SK-N-SH (cell line): ENCODE measurements at places on chromosomes 7 and 10. TPM values are rescaled to one million over a fixed set of nuclear protein-coding genes. Genes with fewer than 3 reads are reported as not detected.
A peak's percentile ranks its signal among the peaks of the same experiment; 100 is the strongest.

DNA sequence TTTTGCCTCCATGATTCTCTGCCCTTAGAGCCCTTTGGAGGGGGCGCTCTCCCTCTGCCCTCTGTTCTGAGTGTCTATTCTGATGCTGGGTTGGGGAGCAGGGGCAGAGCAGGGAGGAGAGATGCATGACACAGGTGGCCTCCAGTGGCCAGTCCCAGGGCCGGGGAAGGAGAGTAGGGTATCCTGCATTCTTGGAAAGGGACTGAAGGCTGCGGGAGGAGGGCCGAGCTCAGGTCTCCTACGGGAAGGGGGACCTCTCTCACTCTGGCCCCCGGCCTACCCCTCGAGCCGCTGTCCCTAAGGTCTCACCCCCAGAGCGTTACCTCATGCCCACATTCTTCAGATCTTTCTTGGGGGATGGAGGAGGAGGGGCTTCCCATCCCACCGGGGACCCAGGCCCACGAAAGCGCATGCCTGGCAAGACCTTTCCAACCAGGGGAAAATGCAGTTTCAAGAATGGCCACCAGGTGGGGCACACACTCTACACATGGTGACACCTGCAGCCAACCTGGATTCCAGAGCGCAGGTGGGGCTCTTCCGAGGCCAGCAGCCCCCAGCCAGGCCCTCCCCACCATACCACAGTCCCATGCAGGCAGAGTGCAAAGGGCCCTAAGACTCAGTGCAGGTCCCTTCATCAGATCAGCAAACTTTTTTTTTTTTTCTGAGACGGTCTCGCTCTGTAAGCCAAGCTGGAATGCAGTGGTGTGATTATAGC, 86.4 kb downstream of the MYL10 start:
- peak; percentile 85 for DNase-seq

GRCh38 chr7:100192969-100193368, 15.3 kb downstream of the STAG3 start:
- DNase-seq = no peak

Gene IFIT2
- 0.99 and 1.2 TPM in 2 replicates for polyA plus RNA-seq

- no peak for DNase-seq
Measured at GRCh38 chr10:132477398-132478340, 59.9 kb upstream of the INPP5A start.

Gene TMEM184A
- 1.5 and 1.8 TPM in 2 replicates for polyA plus RNA-seq

Gene RELN
- 0.02 and 0.06 TPM in 2 replicates for polyA plus RNA-seq

- no peak for DNase-seq
Measured at GRCh38 chr7:4076701-4077294, 605.3 kb upstream of the FOXK1 start.

GRCh38 chr7:144854839-144855424, 19.1 kb upstream of the TPK1 start:
- DNase-seq = peak; percentile 47

GRCh38 chr10:3741688-3742461, 43.1 kb downstream of the KLF6 start:
- DNase-seq = no peak

Gene KIF20B
- 1.5 and 2.0 TPM in 2 replicates for polyA plus RNA-seq

Gene ZNF316
- polyA plus RNA-seq = 18.0 and 18.6 TPM in 2 replicates

GRCh38 chr7:36855330-36855729, 131.0 kb upstream of the AOAH start:
- DNase-seq = no peak

GRCh38 chr10:23376229-23376655, 31.6 kb upstream of the C10orf67 start:
- DNase-seq = no peak

DNA sequence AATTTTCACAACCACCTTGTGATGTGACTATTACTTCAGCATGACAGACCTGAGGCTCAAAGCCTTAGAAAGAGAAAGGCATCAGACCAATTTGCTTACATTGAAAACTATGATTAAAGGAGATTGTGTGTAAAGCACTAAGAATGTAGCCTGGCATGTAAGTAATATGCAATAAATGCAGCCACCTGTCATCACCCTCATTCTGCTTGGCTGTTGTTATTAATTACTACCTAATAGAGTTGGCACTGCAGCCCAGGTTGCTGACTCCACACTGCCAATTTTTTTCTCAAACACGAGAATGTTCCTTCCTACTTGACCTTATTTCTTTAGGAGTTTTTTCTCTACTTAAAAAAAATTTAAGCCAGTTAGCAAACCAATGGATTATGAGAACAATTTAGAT, 61.2 kb upstream of the NPVF start:
- no peak for DNase-seq

- DNase-seq = no peak
Measured at GRCh38 chr7:70455925-70456324, 676.0 kb upstream of the GALNT17 start.

- no peak for DNase-seq
Measured at GRCh38 chr10:79321951-79322350, 25.3 kb upstream of the PPIF start.

DNA sequence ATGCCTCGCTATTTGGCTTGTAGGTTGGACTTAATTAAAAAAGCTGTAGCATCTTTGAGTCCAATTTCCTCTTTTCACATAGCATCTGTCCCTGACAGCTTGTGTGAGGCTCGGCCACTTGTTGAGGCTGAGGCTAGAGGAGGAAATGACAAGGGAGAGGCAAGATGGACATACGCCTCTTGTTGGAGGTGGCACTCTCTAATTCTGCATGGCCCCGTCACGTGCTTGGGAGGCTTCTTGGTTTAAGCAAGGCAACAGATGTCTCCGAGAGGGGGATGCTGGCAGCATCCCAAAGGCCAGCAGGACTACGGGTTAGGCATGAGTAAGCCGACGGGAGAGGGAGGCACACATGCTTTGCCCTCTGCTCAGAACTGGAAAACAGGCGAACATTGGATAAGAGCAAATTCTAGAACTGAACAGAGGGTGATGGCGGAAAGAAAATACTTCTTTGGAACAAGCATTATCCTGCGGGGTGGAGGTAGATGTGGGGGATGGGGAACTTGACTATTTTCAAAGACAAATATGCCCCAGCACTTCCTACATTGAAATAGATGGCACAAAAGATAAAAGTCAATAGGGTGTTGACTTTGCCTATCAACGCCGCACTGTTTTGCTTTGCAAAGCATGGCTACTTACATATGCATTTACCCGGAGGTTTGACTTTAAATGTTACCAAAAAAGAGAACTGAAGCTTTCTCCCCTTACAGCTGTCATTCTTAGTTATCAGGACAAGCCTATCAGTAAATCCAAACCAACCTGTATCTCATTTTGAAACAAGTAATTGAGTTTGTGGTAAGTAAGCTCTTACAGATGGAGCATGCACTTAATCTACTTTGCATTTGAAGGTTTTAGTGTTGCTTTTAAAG, 94.8 kb downstream of the CHN2 start:
- DNase-seq = no peak

Gene OPALIN
- polyA plus RNA-seq = not detected in 2 replicates

DNA sequence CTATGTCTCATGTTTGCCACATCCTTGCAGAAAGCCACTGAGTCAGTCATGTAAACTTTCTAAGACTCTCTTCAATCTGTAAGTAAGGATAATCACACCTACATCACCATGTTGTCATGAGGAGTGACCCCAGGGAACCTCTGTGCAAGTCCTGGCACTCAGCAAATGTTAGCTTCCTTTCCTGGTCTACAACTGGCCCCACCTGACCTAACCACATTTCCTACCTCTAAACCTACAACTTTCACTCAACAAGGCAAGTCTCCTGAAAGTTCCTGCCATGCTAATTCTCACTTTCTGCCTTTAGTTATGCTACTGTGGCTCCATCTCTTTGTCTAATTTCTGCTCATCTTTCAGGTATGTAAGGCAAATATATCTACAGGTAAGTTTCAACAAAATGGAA, 72.3 kb upstream of the SEM1 start:
- DNase-seq = no peak

- DNase-seq = no peak
Measured at GRCh38 chr7:90225181-90225580, 13.6 kb downstream of the STEAP2 start.

DNA sequence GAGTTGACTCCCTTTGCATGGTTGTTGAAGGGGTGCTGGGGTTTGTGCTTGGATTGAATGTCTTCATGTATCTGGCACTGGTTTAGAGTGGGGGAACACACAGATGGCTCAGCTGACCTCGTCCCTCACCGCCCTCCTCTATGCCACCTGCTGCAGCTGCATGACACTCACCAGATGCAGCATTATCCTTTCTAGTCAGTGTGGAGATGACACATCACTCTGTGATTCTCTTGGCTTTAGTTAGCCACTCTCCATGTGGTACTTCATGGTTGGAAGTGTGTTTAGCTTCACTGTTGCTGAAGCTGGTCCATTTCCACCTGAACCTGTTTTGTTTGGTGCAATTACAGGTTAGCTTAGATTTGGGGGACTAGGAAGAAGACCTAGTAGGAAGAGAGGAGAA, 56.3 kb upstream of the BMPER start:
- DNase-seq = no peak

Gene TNRC18
- 19.9 and 34.4 TPM in 2 replicates for polyA plus RNA-seq

Gene LBX1
- not detected in 2 replicates for polyA plus RNA-seq

- no peak for DNase-seq
Measured at GRCh38 chr10:77692782-77693181, 55.2 kb upstream of the KCNMA1 start.

- DNase-seq = no peak
Measured at GRCh38 chr7:113873554-113874151, 45.2 kb downstream of the PPP1R3A start.

GRCh38 chr7:35646289-35647023, 48.5 kb downstream of the HERPUD2 start:
- no peak for DNase-seq
